ENCODE measurements at places on chromosomes 16 and 17. TPM values are rescaled to one million over a fixed set of nuclear protein-coding genes. Genes with fewer than 3 reads are reported as not detected.

Gene SEC14L5
- not detected for total RNA-seq

Gene DCUN1D3
- 7.8 TPM for total RNA-seq

Gene SMTNL2
- 0.23 TPM for total RNA-seq

Gene CHST4
- total RNA-seq, result 0.61 TPM

Gene IL21R
- 3.8 TPM for total RNA-seq

Gene TBC1D3E
- total RNA-seq, result not detected

Gene PRAC1
- not detected for total RNA-seq

Gene PERCC1
- total RNA-seq, result 111 TPM

Gene FUS
- 92.1 TPM for total RNA-seq

Gene DCTN5
- total RNA-seq, result 74.1 TPM

Gene ACSM5
- total RNA-seq, result not detected

Gene DOC2A
- not detected for total RNA-seq

Gene ITGAL
- total RNA-seq, result not detected

Gene ZC3H18
- total RNA-seq, result 21.0 TPM

Gene CD300E
- not detected for total RNA-seq

Gene ACOX1
- total RNA-seq, result 34.8 TPM

Gene PLCG2
- 0.45 TPM for total RNA-seq

Gene HBQ1
- not detected for total RNA-seq

Gene CD300LF
- not detected for total RNA-seq

Gene ABCA5
- total RNA-seq, result 0.13 TPM

Gene WNK4
- 0.18 TPM for total RNA-seq

Data from SJCRH30 (cell line).